GM19239 (cell line): ENCODE measurements at places on chromosomes 7 and 10.

- no peak for DNase-seq
These were observed 179.8 kb upstream of the CSTF2T start for GRCh38 chr10:51879238-51879637.

DNA sequence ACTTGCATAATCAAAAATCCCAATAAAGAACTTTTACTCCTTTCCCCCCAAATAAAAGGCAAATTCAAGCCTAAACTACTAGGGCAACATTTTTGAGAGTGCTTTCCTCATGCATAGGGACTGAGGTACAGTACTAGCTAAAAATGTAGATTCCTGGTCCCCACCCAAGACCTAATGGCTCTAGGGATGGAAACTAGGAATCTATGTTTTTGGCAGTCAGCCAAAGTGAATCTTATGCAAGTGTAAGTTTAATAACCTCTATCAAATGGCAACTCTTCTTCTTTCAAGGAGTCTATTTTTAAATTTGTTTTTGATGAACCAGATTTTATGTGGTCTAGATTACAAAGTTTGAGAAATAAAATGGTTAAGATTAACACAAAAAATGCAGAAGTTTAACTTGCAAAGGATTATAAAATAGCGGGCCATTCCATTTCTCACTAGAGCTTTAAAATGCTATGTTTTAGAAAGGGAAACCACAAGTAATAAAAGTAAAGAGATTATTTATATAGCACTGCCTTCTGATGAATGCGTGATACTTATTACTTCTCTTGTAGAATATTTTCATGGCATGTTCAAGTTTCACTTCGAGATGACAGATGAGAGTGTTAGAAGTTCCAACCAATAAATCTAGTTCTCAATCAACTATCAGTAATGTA, 70.4 kb upstream of the MDFIC start:
- no peak for DNase-seq

DNA sequence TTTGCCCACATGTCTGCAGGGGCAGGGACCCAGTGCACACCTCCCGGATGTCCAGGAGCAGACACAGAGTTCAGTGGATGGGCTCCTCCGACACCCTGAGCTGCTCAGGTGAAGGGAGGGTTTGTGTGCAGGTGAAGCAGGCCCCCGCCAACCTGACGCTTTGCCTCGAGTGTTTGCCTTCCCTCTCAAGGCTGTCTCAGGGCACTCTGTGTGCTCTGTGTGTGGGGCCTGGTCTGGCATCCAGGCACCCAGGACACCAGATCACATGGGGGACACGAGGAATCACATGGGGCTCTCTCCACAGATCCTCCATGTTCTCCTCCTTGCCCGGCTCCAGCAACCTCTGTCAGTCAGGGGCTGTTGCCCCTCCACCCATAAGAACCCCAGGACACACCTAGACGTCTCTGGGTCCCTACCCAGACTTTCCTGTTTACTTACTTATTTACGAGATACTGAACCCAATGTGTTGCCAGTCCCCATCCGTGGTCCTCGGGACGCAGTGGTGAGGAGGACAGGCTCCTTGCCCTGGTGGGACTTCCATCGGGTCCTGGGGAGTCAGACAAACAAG, 99.5 kb downstream of the HTR5A start:
- DNase-seq: no peak

DNA sequence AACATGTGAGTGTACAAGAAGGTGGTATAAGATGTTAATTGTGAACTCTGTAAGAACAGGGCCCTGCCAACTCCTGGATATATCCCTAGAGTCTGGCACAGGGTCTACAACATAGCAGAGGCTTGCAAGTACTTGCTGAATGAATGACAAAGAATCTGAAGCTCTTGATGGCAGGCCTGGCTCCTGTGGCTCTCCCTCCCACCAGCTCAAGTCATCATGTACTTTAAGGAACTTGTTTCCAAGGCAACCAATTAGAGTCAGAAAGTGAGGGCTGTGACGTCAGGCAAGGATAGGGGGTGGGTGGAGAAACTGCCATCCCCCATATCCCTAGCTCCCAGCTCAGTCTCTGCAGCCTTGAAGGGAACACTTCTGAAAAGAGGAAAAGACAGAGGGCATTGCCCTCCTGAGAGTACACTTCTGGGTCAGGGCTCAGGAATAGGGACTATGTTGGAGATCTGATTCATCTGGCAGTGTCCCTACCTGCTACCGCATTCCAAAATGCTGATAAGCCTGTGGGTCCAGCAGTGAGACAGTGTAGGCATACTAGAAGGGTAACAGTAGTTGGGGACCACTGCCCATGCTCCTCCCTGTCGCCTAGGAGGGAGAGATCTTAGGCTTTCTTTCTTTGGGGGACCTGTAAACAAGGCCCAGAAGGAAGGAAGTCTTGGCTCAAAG, 34.6 kb upstream of the BTRC start:
- DNase-seq: no peak

GRCh38 chr7:16753932-16754855, 639 bp downstream of the TSPAN13 start:
- DNase-seq: no peak

DNA sequence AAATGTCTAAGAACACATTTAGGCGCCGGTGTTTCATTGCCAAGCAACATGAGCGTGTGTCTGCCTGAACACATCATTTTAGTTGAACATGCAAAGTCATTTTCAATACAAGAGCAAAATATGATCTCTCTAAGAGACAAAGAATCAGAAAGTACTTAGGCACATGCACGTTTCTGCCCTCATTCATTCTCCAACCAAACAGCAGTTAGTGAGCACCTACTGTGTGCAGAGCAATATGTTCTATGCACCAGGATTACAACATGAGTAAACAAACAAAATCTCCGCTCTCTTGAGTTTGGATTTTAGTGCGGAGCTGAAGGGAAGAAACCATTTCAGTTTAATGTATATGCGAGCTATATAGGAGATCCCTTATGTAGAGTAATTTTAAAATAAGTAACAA, 71.6 kb upstream of the KLF6 start:
- DNase-seq: no peak

- DNase-seq: no peak
These were observed 273.7 kb downstream of the KIF20B start for GRCh38 chr10:89975071-89975470.

- no peak for DNase-seq
These were observed 697.0 kb downstream of the SORCS1 start for GRCh38 chr10:106467506-106467905.

DNA sequence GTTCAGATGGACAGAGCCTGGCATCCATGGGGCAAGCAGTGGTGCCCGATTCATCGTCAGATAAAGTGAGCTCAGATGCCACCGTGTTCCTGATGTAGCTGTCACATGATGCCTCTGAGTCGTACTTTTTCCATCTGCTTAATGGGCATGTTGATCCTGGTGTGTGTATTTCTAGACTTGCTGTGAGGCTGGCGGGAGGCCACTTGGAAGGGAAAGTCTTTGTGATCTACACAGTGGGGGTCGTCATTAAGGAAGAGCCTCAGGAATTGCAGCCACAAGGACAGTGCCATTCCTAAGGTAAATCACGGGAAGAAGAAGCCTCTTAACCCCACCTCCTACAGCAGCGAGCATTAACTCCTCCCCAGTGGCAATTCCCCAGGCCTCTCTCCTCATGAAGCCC, 63.0 kb downstream of the RGS10 start:
- no peak for DNase-seq

DNA sequence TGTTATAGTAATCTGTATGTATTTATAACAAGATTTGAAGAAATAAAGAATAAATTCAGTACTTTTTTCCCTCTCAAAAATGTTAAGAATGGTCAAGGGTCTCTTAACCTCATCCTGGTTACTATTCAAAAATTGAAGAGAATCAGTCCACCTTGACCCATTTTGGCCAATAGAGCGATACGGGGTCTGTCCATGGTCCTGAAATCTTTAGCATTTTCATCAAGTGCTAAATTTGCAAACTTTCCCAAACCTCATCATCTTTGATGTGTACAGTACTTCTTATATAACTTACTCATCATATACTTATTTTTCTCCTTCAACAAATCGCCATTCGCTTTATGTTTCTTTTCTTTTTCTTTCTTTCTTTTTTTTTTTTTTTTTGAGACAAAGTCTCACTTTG, 23.6 kb downstream of the TMEM178B start:
- DNase-seq: no peak

GRCh38 chr7:4931943-4932342, 27.0 kb downstream of the MMD2 start:
- no peak for DNase-seq

GRCh38 chr10:126671402-126671975, 996 bp upstream of the C10orf90 start:
- no peak for DNase-seq

GRCh38 chr10:113945075-113945686, 90.7 kb downstream of the NHLRC2 start:
- no peak for DNase-seq

GRCh38 chr10:49595713-49596492, 14.2 kb upstream of the SLC18A3 start:
- DNase-seq: no peak

DNA sequence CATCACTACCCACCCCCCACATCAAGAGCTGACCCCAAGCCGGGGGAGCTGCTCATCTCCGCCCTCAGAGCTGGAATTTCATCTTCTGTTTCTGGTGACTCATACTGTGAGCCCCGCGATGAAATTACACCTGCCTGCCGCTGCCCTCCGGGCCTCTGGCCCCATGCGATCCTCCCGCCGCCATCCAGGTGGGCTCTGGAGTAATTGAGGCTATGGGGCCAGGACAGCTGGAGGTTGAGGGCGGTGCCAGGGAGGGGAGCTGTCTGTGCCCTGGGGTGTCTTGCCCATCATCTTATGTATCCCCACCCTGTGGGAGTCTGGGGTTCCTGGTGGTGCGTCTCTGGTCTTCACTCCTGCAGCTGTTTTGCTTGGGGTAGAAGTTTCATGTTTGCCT, 9.0 kb downstream of the GTF2IRD1 start:
- no peak for DNase-seq

DNA sequence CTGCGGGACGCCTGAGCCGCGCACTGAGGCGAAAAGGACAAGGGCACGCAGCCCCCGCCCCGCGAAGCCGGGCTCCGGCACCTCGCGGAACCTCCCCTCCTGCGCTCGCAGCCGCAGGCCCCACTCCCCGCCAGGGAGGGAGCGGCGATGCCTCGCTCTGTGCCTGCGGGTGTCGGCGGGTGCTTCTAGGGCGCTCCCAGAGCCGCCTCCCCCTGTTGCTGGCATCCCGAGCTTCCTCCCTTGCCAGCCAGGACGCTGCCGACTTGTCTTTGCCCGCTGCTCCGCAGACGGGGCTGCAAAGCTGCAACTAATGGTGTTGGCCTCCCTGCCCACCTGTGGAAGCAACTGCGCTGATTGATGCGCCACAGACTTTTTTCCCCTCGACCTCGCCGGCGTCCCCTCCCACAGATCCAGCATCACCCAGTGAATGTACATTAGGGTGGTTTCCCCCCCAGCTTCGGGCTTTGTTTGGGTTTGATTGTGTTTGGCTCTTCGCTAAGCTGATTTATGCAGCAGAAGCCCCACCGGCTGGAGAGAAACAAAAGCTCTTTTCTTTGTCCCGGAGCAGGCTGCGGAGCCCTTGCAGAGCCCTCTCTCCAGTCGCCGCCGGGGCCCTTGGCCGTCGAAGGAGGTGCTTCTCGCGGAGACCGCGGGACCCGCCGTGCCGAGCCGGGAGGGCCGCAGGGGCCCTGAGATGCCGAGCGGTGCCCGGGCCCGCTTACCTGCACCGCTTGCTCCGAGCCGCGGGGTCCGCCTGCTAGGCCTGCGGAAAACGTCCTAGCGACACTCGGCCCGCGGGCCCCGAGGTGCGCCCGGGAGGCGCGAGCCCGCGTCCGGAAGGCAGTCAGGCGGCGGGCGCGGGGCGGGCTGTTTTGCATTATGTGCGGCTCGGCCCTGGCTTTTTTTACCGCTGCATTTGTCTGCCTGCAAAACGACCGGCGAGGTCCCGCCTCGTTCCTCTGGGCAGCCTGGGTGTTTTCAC, 519 bp downstream of the ITGB8 start:
- DNase-seq: peak; percentile 14

DNA sequence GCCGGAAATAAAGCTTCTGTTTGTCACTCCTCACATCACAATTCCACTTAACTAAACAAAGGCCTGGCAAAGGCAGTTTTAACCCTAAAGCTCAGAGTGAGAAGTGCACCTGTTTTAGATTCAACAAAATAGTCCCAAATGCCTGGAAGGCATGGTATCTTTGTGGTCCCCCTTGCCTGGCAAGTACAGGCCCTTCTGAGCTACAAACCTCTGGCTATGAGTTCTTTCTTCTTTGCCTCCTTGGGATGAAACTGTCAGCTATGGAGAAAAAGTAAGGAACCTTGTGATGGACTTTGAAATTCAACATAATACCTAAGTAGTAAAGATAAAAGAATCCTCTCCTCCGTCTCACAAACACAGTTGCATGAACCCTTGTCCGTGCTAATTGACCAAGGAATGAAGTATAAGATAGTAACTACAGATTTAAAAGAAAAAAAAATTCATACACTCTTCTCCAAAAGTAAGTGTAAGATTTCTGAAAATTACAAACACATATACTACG, 244.5 kb upstream of the ETV1 start:
- DNase-seq: no peak

GRCh38 chr7:91424371-91424770, 160.1 kb downstream of the FZD1 start:
- DNase-seq: no peak

GRCh38 chr7:92749832-92750446, 86.4 kb downstream of the CDK6 start:
- DNase-seq: no peak

DNA sequence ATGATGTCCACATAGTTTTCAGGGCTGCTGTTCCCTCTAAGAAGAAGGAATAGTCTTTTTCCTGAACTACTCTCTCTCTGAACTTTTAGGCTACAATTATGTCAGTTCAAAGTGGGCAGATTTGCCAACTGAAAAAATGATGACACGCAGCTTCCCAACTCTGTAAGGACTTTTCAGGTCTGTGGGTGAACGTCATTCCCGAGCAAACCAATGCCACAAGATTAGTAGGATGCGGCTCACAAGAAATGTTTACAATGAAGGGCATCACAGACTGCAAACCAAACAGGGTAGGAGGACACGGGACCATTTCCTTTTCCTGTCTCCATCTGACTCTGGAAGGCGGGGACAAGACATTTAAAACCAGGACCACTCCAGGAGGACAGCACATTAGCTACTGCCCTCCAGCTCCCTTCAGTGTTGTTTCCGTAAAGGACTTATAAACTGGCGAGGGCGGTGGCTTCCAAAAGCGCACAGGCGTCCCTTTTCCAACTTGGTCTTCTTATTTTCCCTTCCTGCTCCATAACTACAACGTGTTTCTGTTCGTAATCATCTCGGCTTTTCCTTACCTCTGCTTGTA, 539 bp upstream of the MKLN1 start:
- no peak for DNase-seq
